ENCODE measurements at places on chromosomes 1 and 21.

DNA sequence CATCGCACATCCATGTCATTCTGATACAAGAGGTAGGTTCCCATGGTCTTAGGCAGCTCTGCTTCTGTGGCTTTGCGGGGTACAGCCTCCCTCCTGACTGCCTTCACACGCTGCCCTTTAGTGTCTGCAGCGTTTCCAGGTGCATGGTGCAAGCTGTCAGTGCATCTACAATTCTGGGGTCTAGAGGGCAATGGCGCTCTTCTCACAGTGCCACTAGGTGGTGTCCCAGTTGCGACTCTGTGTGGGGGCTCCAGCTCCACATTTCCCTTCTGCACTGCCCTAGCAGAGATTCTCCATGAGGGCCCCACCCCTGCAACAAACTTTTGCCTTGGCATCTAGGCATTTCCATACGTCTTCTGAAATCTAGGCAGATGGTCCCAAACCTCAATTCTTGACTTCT lies 138.2 kb upstream of the BRINP3 start:
- DNase-seq: no peak

DNA sequence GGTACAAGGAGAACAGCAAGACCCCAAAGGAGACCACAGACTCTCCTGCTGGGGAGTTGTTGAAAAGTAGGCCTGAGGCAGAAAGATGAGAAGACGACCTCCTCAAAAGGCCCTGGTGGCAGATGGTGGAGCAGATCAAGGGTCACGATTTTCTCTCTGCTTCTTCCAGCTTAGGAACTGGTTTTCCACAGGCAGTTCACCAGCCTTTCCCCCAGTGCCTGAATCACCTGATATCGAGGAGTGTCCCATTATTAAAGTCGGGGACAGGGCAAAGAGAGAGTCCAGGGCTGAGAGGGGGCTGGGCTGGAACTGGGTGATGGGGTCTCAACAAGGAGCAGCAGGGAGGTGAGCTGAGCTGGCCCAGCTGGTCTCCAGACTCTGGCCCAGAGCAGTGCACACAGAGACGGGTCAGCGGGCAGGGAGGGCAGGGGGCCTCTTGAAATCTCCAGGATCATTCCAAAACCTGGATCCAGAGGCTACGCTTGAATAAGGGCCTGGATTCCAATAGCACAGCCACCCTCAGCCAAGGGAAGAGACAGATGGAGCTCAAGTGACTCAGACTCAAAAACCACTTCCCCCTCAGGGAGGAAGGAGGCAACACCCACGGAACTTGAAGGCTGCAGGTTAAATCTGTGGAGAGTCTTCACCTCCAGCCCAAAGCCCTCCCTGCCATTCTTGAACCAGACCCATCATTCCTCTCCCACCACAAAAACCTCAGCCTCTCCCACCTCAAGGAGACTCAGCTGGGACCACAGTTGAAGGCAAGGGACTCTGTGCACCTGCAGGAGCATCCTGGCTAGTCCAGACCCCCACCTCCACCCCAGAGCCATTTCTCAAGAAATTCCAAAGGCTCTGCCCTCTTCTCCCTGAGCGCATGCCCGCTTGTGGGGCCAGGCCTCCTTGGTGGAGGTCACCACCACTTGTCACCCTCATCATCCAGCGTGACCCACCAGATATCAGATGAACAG lies at the start of gene S100A5:
Gene S100A5, minus strand, starts transcription at position 541 of the 968 bp plus-strand sequence. CDS start 743 bp downstream, outside the sequence.
- no peak for DNase-seq

DNA sequence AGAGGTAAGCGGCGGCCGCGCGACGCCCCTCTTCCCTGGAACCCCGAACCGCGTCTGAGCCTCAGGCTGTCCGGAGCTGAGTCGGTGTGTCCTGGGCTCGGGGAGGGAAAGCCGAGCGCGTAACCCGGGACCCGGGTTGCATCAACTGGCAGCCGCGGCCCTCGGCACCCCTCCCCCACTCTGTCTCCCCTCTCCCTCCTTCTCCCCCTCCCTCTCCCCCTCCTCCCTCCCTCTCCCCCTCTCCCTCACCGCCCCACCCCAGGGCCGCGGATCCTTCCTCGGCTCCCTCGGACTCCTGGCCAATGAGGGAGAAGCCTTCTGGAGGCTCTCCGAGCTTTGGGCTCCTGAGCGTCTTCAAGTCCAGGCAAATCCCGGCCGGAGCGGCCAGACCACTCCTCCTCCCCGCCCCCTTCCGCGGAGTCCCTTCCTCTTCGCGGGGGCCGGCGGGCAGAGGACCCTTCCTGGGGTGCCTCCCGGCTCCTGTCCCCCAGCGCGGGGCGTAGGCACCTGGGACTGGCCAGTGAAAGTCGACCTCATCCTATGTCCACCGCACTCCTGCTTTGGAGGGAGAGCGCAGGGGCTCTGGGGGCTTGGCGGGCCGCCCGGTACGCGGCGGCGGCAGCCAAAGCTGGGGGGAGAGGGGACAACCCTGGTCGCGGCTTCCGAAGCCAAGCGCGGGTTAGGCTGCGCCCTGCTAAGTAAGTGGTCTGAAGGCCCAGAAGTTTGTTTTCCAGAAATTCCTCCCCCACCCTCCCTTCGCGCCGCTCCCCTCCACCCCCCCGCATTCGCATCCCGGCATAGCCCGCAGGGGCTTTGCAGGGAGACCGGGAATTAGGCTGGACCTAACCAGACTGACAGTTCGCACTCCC lies 850 bp downstream of the SESN2 start:
- no peak for DNase-seq

DNA sequence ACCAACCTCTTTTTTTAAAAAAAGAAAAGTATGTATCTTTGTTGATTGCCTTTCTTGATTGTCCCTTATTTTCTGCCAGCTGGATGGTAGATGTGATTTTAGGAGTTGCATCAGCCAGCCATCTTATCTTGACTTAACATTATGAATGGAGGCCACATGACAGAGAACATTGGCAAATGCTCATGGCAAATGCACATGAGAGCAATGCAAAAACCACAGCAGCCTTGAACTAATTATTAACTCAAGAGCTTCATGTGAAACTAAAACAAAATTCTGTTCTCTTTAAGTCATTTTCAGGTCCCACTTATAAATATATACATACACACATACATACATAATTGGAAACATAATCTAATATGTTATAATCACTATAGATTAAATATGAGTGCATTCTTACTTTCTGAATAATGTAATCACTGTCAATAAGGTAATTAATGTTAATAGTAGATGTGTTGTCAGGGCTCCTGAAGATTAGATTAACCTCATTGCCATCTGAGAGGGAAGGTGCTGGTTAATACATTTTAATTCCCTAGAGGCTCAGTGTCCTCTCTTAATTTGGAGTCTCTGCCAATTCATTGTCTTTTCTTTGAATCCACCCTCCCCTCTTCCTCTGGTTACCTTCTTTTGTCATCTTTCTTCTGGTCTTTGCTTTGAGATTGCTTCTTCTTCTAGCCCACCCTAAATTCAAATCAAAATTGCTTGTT lies 962.2 kb downstream of the ADGRL2 start:
- no peak for DNase-seq

DNA sequence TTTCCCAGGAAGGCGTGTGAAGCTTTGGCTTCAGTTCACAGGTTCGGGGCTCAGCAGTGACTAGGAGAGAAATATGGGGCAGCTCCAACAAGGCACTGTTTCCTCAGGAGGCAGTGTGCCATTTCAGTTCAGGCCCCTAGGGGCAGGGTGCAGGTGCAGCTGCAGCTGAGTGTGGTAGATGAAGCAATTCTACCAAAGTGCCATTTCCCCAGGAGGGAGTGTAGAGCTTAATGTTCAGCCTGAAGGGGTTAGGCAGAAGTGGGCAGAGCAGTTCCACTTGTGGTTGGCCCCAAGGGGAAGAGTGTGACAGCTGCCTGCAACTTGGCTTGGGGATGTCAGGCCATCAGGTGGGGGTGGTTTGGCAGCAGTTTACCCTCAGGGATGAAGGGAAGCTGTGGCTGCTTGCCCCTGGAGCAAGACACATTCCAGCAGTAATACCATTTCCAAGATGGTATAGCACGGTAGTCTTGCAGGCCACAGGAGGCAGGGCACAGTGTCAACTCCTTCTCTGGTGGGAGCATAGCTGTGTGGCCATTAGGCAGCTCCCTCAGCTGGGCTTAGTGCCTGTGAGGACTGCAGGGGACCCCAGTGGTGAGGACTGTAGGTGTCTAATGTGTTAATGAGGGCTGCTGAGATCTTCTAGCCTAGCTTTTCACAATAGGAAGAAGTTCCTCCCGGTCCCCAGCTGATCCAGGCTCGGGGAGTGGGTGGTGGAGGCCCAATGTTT lies 34.7 kb downstream of the RGSL1 start:
- peak; percentile 1 for DNase-seq

GRCh38 chr1:218829097-218829496 lies 344.6 kb upstream of the LYPLAL1 start:
- no peak for DNase-seq

DNA sequence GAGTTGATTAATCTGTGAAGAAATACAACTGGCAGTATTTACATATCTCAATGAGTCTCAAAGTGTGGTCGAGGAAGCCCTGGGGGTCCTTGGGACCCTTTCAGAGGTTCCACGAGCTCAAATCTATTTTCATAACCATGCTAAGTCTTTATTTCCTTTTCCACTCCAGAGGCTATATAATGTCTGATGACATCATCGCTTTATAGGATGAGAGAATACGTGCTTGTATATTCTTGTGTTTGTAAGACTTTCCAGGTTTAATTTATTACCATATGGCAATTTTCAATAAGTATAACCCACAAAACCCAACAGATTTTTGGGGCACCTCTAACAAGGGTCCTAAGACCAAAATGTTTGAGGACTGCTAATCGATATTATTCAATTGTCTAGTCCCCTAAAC lies 1.4 kb upstream of the SLC19A2 start:
- DNase-seq: no peak

DNA sequence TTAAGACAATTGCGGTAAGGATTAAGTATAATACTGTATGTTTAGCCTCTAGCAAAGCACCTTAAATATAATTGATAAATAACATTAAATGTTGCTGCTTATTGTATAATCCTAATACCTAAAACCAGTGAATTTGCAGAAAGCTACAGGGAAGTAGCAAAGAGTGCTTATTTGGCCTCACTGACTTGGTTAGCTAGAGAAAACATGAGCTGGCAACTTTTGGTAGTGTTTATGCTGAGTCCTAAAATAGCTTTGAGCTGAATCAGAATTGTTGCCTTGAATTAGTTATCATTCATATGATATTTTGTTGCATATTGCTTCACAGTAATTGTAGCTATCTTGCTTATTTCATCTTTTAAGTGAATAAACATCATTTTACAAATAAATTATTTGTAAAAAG lies 3.5 kb downstream of the TRIM67 start:
- no peak for DNase-seq

DNA sequence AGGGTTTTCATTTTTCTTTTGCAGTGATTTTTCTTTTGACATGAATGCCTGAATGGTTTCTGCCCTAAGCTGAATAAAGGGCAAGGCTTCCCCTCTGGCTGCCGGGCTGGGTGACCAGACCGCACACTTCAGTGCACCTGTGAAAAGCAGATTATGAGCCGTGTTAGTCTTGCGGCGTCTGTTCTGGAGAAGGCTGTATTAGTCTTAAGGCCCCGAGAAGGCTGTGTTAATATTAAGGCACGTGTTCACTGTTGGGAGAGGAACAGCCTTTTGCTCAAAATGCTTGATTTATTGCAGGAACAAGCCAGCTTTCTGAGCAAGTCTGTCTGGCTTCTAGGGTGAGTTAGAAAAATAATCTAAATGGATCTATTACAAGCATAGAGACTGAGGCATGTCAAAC lies 54.7 kb upstream of the DNAH14 start:
- DNase-seq: no peak

- DNase-seq: no peak
Measured at GRCh38 chr1:172948457-172948856, 102.3 kb downstream of the TNFSF18 start.

Measured in stimulated activated CD4-positive, alpha-beta T cell treated with anti-CD3 and anti-CD28 coated beads, Interleukin-4, amount 100 ng/mL, for 48 hours (primary cell).